ENCODE measurements at places on chromosomes 6 and 20.

DNA sequence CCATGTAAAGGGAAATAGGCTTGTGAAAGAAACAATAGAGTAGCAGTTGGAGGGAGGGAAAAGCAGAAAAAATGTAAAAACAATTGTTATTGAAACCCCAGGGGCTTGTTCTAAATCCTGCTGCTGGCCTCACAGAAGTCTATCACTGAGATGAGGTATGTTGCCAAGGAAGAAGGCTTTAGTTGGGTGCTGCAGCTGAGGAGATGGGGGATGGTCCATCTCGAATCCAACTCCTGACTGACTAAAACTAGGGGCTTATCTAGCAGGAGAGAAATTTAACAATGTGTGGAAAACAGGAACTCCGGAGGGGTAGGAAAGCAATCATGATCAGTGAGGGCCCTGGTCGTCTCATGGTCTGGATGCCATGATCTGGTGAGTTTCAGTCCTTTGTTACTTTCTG, 225.0 kb upstream of the EXOC2 start:
- peak; percentile 8 for DNase-seq

DNA sequence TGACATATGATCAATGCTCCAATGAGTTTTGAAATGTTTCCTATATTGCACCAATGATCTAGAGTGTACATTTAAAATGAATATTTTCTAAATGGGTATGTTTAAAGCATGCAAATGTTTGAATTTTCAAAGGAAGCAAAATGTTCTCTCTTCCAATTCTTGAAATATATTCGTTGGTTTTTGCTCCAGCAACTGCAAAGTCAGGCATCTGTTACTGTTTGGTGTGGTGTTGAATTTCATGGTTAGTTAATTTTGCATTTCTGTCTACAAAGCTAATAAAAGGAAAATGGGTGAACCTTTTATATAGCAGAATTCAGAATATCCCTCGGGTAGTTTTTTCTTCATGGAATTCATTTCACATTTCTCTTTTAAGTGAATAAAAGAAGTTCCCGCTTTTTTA, 1018.3 kb downstream of the GRIK2 start:
- DNase-seq: no peak

GRCh38 chr20:1328680-1329330, at the start of gene SDCBP2:
Gene SDCBP2 (minus strand): TSS chr20:1329139. CDS start chr20:1320416, 8,723 bp downstream.
- peak; percentile 96 for DNase-seq

- no peak for DNase-seq
Measured at GRCh38 chr20:11389186-11389585, 528.5 kb upstream of the BTBD3 start.

GRCh38 chr20:49675368-49676151, 38.1 kb downstream of the B4GALT5 start:
- no peak for DNase-seq

DNA sequence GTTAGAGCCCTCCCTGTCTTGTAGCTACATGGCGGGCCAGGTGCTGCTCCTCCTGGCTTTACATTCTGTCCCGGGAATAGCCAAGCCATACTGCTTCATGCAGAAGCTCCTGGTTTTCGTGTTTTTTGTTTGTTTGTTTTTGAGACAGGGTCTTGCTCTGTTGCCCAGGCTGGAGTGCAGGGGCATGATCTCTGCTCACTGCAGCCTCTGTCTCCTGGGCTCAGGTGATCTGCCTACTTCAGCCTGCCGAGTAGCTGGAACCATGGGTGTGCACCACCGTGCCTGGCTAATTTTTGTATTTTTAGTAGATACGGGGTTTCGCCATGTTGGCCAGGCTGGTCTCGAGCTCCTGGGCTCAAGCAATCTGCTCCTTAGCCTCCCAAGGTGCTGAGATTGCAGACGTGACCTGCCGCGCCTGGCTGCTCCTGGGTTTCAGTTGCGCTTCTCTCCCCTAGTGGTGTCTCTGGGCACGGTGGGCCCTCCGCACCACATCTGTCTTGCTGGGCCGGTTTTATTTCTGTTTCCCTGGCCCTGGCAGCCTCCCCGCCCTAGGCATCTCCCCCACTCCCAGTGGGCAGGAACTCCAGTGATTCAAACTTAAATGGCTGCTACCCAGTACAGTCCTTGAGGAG, 12.9 kb downstream of the CDYL start:
- no peak for DNase-seq

DNA sequence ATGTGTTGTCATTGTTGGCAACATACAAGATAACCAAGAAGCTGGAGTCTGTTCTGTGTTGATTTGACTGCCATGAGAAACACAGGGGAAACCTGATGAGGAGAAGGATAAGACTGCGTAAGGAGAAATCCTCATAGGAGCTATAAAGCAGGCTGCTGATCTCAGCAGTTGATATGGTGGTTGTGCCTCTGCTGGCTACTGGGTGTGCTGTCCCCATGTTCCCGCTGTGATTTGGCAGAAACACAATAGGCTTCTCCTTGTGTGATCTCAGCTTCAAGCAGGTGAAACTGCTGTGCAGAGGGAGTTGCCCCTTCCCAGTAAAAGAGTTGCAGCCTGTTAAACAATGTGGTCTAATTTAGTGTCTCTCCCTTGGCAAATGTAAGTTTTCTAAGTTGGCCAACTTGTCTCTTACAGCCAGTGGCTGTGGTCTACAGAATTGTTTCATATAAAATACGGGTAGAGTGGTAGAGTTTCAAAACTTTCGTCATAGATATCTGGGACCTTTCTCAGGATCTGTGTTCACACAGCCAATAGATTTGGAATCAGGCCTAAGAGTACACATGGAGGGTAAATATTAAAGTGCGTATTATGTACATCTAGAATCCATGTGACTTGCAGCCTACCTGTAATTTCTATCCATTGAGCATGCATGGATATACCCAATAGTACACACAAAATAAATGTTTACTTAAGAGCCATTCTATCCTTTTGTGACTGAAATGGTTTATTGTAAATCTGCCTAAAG, 78.4 kb downstream of the RNF144B start:
- DNase-seq: no peak

GRCh38 chr20:44552950-44553908, 29.1 kb upstream of the PKIG start:
- no peak for DNase-seq

GRCh38 chr6:119742188-119742803, 392.7 kb upstream of the MAN1A1 start:
- no peak for DNase-seq

DNA sequence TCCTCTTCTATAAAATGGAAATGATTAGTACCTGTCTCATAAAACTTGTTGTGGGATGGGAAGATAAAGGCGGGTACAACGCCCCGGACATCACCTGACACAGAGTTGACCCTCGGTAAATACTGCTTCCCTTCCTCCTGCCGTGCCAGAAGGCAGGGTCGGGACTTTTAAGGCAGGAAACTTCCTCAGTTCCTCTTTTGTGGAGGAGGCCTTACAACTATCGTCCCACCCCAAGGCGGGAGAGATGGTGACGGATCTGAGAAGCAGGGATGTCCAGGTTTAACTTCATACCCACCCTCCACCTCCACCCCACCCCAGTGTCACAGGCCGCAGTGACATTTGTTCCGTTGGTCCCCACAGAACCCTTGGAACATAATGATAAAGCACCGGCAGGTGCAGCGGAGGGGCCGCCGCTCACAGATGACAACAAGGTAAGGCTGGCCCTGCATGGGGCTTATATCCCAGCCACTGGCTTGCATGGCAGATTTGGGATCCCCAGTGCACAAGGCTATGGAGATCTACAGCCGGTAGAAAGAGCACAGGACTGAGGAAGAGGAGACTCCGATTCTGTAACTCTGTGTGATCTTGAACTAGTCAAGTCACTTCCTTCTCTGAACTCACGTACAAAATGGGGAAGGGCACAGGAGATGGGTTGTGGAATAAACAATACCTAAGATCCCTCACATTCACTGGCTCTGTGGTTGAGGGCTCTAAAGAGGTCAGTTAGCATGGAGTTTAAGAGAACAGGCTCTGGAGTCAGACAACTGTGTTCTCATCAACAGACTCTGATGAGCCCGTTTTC, 764 bp downstream of the DNTTIP1 start:
- DNase-seq: no peak

DNA sequence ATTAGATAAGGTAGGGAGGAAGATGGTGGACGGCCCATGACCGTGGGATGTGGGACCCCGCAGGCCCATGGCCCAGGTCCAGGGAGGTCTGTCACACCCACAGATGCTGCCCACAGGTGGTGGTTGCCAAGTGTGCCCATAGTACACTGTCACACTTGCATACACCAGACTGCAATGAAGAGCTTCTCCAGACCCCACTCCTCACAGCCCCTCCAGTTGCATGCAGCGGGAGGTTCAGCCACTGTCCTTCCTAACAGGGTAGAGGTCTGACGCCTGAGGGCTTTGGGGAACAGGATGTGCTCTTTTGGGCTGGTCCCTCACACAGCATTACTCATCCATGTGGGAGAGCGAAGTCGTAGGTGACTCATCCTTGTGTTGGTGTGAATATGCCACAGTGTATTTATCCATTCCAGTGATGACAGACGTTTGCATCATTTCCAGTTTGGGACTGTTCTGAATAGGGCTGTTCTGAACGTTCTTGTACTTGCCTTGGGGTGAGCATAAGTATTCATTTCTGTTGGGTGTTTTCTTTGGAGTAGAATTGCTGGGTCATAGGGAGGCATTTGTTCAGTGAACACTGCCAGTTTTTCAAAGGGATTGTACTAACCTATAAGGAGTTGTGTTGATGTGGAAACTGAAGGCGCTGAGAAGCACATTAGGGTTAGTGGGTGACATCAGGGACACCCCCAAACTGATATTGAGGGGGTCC, 10.1 kb upstream of the PYGB start:
- peak; percentile 96 for DNase-seq

DNA sequence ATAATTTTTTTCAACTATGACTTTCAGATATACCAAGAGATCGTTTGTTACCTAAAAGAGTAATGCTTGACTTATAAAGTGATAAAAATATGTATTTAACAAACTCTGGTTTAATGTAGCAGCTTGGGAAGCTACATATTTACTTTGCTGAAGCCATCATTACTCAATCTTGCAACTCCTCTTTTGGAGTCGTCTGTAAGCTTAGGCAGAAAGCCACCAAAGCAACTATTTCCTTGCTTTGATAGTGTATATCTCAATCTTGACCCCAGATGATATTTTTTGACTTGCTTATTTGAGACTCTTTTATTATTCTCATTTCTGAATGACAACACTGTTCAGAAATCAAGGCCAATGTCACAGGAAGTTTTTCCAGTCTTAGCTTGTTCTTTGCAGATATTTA, 183.0 kb downstream of the SAMD5 start:
- DNase-seq: no peak

- DNase-seq: no peak
Measured at GRCh38 chr20:50481741-50482140, 28.4 kb upstream of the PTPN1 start.

DNA sequence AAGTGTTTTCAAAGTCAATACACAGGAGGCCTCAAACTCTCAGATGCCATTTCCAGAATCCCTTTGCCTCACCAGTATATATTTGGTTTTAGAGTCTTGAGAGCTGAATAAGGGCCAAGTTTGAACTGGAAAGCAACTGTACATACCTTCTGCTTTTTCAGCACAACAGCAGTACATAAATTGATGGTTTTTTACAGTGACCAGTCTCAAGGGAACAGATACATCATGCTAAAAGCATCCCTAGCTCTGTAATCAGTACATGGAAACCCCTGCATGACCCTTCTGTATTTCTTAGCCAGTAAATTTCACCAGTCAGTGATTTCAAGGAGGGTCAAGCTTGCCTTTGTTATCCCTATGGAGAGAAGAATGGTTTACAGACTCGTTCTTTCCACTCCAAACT, 40.6 kb upstream of the ECHDC1 start:
- DNase-seq: no peak

DNA sequence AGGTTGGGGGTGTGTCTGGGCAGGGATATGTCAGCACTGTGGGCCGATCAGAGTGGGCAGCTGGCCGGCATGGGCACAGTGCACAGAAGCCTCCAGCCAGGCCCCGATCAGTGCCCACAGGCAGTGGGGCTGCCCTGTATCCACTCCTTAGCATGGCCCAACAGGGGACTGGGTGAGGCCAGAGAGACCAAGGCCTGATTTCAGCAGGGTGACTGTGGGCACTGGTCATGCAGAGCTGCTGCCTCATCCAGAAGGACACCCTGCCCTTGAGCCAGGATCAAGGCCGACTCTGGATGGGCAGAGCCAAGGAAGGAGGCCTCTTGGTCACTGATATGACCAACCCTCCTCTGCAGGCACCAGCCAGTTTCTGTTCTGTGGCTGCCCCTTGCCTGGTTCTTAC, 159.7 kb downstream of the CDH4 start:
- DNase-seq: no peak

DNA sequence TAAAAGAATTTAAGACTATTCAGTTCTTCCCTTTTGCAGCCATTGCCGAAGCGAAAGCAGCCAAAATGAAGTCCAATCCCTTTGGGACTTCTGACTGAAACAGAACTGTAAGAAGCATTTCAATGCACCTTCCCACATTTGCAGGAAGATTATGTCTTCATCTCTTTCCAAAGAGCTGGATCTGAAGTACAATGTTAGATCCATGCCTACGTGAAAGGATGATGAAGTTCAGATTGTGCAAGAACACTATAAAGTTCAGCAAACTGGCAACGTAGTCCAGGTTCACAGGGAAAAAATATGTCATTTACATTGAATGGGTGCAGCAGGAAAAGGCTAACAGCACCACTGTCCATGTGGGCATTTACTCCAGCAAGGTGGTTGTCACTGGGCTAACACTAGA, 6.0 kb upstream of the FILIP1 start:
- no peak for DNase-seq

- DNase-seq: no peak
Measured at GRCh38 chr6:133034509-133035206, 206.5 kb upstream of the EYA4 start.

GRCh38 chr6:109686566-109687265, 4.3 kb downstream of the AK9 start:
- DNase-seq: no peak

GRCh38 chr6:133248241-133249001, 7.3 kb downstream of the EYA4 start:
- DNase-seq: no peak

- no peak for DNase-seq
Measured at GRCh38 chr6:16216501-16217155, 21.8 kb upstream of the GMPR start.

GRCh38 chr6:6752129-6752528, 163.6 kb downstream of the LY86 start:
- DNase-seq: no peak

- no peak for DNase-seq
Measured at GRCh38 chr6:123953920-123954319, 150.3 kb downstream of the NKAIN2 start.

GRCh38 chr6:116221067-116221466, 32.8 kb downstream of the TSPYL4 start:
- no peak for DNase-seq

- no peak for DNase-seq
Measured at GRCh38 chr6:143585716-143586115, 74.2 kb upstream of the FUCA2 start.

GRCh38 chr6:27545271-27546046, 72.6 kb upstream of the ZNF184 start:
- DNase-seq: no peak

DNA sequence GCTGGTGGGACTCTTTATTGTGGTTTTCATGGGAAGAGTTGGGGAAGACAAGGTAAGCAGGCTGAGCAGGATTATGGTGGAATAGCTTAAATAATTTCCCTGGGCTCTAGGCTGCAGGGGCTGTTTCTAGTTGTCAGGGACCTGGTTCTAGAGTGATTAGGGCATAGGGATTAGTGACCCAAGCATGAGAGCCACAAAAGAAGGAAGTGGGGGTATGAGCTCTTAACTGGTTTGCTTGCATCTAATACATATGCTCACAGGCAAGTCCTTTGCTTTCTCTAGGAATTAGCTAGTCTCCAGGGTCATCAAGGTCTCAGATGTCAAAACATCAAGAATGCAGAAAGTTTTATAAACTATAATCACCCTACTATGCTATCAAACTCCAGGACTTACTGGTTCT, 67.5 kb upstream of the NRN1 start:
- no peak for DNase-seq

All from vagina (tissue), 2 donors.